ENCODE measurements at places on chromosomes 12 and 14.

DNA sequence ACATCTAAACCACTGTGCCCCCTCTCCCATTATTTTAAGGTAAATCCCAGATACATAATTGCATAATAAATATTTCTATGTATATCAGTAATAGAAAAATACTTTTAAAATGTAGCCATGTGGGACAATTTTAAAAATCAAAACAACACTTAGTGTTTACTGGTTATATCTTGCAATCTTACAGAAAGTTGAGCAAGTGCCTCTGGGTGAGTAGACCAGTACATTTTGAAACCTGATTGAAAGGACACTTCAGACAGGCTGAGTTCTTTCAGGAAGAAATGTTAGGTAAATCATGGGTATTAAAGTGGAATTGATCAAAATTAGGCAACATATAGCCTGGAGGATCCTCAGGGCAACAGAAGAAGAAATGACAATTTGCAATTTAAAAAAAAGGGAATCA, 7.2 kb downstream of the SLC38A4 start:
- DNase-seq = no peak

GRCh38 chr14:46920542-46920941, 269.0 kb upstream of the RPL10L start:
- DNase-seq = no peak

- DNase-seq = no peak
These were observed 141.3 kb downstream of the KTN1 start for GRCh38 chr14:55721353-55721752.

DNA sequence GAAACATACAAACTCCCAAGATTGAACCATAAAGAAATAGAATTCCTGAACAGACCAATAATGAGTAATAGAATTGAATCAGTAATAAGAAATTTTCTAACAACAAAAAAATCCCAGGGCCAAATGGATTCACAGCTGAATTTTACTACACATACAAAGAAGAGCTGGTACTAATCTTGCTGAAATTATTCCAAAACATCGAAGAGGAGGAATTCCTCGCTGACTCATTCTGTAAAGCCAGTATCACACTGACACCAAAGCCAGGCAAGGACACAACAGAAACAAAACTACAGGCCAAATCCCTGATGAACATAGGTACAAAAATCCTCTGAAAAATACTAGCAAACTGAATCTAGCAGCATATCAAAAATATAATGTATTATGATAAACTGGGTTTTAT, 367.8 kb upstream of the CLEC14A start:
- DNase-seq = no peak

GRCh38 chr14:29847056-29847380, 80.6 kb downstream of the PRKD1 start:
- DNase-seq = no peak

GRCh38 chr14:29671034-29671433, 256.6 kb downstream of the PRKD1 start:
- no peak for DNase-seq

DNA sequence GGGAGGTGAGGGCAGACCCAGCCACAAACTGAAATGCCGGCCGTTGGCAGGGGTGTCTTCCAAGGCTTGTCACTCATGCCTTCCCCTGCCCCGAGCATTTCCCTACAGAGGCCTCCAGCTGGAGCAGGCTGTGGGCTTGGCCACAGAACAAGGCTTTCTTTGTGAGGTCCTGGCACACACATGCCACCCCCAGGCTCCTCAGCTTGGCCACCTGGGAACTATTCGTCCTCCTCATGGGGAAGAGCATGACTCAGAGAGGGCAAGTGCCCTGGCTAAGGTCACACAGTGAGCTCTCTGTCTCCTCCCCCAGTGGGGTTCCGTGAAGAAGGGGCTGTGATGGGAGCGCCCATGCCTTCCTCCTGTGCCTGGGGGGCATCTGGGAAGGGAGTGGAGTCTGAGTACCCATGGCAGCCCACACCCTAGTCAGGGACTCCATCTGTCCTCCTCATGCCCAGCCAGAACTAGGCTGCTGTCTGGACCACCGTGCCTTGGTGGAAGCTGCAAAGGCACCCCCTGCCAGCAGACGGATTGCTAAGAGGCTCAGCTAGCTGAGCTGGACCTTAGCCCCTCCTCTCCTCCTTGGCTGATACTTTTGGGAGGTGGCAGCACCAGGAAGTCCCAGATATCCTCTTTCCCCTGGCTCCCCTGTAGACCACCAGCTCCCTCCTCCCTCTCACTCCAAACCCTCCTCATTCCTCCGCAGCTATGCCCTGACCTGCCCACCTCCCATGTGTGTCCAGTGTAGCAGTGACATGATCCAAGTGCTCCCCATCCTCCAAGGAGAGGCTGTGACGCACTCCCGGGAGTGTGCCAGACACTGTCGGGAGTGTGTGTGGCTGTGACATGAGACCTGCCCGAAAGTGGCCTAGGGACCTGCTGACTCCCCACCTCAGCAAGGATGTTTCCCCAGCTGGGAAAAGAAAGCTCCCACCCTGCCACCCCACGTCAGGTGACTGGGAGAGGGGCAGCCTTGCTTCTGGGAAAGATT, 21.4 kb downstream of the ABCB9 start:
- peak; percentile 60 for DNase-seq

- DNase-seq = no peak
These were observed 11.3 kb downstream of the ALDH1L2 start for GRCh38 chr12:105072888-105073488.

DNA sequence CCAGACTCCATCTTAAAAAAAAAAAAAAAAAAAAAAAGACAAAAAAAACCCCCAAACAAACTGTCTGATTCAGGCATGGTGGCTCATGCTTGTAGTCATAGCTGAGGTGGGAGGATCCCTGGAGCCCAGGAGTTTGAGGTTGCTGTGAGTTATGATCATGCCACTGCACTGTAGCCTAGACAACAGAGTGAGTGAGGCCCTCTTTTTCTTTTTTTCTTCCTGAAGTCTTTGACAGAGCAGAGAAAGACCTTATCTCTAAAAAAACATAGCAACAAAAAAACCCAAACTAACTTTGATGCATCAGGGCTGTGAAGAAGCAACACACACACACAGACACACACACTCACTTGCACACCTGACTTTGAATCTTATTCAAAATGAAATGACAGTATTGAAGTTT, 7.7 kb upstream of the AMN1 start:
- DNase-seq = no peak

- DNase-seq = no peak
These were observed 95.4 kb downstream of the NKX2-1 start for GRCh38 chr14:36424478-36425102.

- no peak for DNase-seq
These were observed 30.4 kb upstream of the VWF start for GRCh38 chr12:6154730-6155459.

GRCh38 chr12:58326534-58326933, 385.2 kb downstream of the ATP23 start:
- DNase-seq = no peak

DNA sequence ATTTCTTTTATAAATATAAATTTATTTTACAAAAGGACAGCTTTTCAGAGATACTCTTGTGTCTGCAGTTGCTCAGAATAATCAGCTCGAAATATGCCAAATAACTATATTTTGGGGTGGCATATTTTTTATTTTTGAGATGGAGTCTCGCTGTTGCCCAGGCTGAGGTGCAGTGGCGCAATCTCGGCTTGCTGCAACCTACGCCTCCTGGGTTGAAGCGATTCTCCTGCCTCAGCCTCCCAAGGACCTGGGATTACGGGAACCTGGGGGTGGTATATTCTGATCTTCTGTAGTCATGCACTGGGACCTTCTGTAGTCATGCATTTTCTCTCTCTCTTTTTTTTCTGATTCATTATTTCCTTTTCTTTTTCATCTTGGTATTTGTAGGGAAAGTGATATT, 135.0 kb upstream of the AMIGO2 start:
- no peak for DNase-seq

GRCh38 chr12:92369056-92369455, 223.4 kb upstream of the BTG1 start:
- no peak for DNase-seq

- no peak for DNase-seq
These were observed at the start of gene KRT6B for GRCh38 chr12:52452101-52452500. TSS of gene KRT6B (minus strand) at chr12:52452146. CDS start at chr12:52452078, 68 bp downstream.

GRCh38 chr12:105637470-105637869, 307.0 kb downstream of the C12orf75 start:
- no peak for DNase-seq

DNA sequence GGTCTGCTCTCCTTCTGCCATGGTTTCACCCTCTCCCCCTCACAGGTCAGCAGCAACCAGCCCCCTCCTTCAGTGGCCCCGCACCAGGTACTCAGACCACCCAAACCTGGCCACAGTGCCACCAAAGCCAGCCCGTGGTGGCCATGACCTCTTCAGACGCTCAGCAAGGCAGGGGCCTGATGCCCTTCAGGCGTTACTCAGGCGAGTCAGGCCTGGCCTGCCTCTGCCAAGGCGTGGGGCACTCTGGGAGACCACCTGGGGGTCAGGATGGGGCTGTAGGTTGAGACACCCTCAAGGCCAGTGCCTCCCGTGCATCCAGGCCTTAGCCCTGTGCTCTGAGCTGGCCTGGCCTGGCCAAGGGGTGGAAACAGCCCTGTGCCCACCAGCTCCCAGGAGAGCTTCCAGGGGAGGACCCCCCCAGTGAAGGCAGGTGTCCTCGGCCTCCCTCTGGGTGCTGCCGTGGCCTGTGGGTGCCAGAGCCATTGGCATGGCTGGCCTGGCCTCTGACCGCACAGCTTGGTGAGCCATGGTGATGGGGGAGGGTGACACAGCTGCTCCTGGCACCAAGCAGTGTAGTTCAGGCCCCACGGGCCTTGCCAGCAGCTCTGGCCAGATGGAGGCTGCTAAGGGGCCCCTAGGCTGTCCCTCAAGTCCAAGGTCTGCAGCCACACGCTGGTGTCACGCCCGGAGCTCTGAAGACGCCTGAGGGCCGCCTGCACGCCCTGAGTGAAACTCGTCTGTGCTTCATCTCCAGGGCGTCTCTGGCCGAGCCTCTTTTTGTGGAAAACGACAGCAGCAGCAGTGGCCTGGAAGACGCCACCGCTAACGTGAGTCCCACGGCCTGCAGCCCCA, 15.1 kb downstream of the XRCC3 start:
- no peak for DNase-seq

GRCh38 chr14:36626151-36626550, 35.5 kb upstream of the PAX9 start:
- DNase-seq = no peak

DNA sequence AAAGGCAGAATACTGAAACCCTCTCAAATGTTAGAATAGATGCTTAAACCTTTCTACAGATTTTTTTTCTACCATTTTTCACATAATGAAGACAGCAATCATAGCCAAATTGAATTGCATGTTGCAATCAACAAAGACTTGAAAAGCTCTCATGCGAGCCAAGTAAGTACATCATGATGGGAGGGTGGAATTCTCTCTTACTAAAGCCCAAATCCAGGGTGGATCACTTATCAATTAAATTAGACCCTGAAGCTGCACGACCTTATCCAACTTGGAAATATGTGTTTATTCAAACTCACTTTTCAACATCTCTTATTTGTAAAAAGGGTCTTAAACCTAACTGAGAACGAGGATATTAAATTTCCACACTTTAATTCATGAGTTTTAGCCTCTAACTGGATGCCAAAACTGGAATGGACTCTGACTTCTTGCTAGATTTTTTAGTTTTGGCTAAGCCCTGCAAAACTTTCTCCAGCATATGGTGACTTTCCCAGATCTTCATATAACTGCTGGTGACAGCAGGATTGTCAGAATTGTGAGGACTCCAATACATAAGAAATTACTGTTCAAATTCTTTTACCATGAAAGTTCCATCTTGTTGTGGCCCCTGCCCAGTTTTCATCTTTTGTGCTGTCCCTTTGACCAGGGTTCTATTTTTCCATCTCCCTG, 53.6 kb downstream of the HECTD4 start:
- DNase-seq = no peak

DNA sequence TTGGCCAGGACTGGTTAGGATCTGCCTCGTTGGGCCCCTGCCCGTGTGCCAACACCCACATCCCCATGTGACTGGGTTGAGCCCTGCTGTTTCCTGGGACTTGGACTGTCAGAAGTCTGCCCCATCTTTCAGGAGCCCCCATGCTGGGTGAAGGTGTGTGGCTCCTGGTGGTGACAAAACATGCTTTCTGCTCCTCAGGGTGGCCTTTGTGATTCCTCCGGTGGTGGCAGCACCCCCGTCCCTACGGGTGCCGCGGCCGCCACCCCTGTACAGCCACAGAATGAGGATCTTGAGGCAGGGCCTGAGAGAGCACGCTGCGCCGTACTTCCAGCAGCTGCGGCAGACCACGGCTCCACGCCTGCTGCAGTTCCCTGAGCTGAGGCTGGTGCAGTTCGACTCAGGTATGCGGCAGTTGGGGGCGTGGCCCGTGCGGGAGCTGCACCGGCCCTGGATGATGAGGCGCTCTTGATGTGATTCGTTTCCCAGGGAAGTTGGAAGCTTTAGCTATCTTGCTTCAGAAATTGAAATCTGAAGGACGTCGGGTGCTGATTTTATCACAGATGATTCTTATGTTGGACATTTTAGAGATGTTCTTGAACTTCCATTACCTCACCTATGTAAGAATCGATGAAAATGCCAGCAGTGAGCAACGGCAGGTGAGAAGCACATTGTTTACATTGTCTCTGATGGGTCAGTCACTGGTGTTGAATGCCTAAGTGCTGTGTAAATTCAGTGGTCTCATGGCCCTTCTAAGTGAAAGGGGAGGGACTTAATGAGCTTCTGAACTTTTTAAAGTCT, 80.0 kb downstream of the EP400 start:
- no peak for DNase-seq

DNA sequence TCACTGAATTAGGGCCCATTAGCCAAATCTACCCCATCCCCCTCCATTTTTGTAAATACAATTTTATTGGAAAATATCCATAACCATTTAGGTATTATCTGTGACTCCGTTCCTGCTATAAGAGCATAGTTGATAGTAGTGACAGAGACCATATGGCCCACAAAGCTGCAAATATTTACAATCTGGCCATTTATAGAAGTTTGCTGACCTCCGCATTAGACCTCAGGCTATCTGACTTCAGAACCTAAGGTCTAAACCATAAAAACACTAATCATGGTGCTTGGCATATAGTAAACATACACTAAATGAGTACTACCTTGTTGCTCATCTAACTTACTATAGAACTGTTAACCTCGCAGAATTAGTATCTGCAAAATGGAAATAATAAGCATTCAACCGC, 124.8 kb downstream of the NPAS3 start:
- DNase-seq = no peak

DNA sequence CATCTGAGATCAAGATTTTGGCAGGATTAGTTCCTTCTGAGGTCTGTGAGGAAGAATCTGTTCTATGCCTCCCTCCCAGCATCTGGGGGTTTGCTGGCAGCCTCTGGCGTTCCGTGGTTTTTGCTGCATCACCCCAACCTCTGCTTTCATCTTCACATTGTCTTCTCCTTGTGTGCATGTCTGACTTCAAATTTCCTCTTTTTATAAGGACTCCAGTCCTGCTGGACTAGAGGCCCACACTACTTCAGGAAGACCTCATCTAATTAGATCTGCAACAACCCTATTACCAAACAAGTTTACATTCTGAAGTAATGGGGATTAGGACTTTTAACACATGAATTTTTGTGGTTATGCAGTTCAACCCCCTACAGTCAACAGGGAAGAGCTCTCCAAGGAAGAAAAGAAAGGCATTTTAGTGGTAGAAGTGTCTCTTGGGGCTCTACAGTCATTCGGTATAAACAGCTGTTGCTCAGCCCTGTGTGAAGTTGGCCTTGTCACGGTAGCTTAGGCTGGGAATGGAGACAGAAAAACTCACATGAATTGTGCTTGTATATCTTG, 89.7 kb downstream of the CAND1 start:
- no peak for DNase-seq

- no peak for DNase-seq
These were observed 53.9 kb downstream of the ANAPC7 start for GRCh38 chr12:110349514-110350151.

Measured in hypothalamus (tissue), 51 donors.